ENCODE measurements at places on chromosomes 16 and 17.

DNA sequence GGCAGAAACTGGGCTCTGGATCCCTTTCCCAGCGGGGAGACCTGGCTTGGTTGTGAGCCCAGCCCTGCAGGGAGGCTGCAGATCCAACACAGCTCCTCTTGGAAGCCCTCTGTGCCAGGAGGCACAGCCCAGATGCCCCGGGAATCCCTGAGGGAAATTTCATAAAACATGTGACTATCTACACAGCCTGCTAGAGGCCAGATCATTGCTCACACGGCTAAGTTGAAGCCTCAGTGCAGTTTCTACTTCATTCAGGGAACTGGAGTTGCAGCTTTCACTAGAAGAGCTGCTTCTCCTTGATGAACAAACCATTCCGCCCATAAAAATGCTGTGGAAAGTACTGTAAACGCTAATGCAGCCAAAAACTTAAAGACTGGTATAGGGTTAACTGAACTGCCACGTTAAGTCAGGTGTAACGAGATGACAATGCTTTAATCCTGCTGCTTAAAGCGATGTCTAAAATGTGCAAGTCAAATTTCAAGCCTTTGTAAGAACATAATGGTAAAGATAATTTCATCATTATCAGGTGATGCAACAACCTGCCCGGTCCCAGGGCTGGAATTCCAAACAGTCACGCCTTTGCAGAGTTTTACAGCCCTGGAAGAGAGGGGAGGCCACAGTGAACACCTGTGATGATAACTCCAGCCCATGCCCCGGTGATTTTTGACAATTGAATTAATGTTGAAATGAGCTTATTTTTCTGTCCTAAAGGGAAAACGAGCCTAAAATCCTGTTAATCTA, 172.5 kb downstream of the ZFHX3 start:
- no peak for DNase-seq

GRCh38 chr17:42459256-42459800, 650 bp downstream of the ATP6V0A1 start:
- DNase-seq = peak; percentile 78

DNA sequence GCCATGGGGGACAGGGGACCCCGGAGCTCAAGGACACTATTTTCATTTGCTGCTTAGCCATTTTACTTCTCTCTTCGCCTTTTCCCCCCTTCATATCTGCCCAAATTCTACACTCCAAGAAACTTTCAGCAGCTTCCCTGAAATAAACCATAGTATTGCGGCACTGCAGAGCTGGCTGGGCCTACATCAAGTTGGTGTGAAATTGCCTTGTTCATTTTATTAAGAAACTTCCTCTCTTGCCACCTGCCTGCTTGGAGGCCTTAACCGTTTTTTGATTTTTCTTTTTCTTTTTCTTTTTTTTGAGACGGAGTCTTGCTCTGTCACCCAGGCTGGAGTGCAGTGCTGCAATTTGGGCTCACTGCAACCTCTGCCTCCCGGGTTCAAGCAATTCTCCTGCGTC, 7.4 kb upstream of the CPNE2 start:
- no peak for DNase-seq

DNA sequence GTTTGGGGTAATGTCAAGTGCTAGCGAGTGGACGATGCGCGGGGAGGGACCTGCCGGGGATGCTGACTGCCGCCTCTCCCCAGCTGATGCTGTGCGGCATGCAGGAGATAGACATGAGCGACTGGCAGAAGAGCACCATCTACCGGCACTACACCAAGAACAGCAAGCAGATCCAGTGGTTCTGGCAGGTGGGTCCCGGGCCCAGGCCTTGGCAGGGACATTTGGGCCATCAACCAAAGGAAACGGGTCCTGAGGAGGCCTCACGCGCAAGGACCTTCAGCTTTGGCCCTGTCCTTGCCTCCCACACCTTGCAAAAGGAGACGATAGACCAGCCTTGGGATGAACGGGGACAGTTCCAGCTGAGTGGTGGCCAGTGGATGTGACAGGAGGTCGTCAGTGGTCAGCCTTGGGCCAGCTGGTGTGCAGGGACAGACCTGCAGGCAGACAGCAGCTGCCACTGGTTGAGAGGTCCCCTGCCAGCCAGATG, 13.6 kb upstream of the CLEC18A start:
- peak; percentile 41 for DNase-seq

- no peak for DNase-seq
Observed at GRCh38 chr16:69845181-69845580, 83.0 kb downstream of the WWP2 start.

- DNase-seq = no peak
Observed at GRCh38 chr17:57586742-57587141, 158.4 kb downstream of the CCDC182 start.

DNA sequence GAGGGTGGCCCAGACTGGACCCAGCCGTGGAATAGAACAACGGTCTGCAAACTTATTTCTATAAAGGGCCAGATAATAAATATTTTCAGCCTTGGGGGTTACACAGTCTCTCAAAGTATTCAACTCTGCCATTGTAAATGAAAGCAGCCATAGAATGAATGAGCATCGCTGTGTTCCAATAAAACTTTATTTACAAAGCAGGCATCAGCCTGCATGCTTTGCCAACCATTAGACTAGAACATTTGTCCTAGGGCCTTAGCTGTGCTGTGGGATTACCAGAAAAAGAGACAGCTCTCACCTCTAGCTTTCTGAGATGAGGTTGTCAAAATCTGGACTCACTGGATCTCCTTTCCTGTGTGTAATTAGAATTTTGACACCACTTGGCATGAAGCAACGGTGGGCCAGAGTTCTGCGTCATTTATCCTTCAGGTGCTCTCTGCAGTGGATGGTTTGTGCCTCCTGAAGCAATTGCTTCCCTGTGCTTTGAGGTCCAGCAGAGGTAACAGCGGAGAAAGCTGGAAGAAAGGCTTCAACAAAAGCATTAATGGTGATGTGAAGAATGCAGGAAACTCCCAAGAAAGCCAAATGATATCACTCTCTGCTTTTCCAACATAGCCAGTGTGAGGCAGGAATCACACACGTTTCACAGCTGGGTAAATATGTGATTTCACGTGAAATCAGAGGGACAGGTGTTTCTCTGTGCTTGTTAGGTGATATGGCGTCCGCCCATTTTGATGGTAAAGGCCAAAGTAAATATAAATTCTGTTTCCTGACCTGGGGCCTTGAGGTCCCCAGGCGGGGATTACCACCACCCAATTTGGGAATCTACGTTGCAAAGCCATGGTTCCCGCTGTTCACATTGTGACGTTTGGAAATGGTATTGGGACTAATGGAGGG, 148.4 kb downstream of the PITPNC1 start:
- DNase-seq = no peak

- DNase-seq = no peak
Observed at GRCh38 chr17:42027590-42027889, 7.7 kb downstream of the NKIRAS2 start.

DNA sequence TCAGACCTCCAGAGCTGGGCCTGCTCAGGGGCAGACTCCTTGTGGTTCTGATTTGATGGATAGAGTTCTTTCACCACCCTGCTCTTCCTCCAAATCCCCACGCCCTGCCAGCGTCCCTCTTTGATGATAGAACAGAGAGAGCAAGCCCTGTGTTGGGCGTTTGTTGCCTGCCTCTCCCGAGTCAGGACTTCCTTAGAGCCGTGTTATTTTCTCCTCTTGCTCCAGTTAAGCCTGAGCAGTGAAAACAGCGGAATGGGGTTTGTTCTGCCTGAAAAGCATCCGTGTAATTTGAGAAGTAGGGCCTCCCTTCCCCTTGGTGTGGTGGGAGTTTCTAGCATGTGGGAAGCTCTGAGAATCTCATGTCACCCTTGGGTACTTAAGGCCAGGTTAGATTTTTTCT, 22.1 kb downstream of the TMEM94 start:
- DNase-seq = no peak

DNA sequence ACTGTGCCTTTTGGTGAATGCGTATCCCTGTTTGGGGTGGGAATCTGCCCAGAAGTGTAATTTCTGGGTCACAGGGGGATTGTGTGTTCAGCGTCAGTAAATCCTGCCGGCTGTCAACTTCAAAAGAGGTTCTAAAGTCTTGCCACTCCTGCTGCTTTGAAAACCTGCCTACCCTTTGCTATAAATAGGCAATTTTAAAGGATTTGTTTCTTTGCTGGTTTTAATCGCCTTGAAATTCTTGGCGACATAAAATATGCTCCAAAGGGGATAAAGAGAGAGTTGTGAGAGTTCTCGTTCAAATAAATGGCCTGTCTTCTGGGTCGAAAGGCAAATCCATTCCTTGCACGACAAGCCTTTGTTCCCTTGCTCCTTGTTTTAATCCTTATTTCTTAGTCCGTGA, 143.4 kb downstream of the IRF8 start:
- DNase-seq = no peak

- DNase-seq = no peak
Observed at GRCh38 chr17:65230040-65230439, 92.9 kb downstream of the RGS9 start.

- no peak for DNase-seq
Observed at GRCh38 chr16:86217891-86218270, 292.4 kb upstream of the FOXF1 start.

DNA sequence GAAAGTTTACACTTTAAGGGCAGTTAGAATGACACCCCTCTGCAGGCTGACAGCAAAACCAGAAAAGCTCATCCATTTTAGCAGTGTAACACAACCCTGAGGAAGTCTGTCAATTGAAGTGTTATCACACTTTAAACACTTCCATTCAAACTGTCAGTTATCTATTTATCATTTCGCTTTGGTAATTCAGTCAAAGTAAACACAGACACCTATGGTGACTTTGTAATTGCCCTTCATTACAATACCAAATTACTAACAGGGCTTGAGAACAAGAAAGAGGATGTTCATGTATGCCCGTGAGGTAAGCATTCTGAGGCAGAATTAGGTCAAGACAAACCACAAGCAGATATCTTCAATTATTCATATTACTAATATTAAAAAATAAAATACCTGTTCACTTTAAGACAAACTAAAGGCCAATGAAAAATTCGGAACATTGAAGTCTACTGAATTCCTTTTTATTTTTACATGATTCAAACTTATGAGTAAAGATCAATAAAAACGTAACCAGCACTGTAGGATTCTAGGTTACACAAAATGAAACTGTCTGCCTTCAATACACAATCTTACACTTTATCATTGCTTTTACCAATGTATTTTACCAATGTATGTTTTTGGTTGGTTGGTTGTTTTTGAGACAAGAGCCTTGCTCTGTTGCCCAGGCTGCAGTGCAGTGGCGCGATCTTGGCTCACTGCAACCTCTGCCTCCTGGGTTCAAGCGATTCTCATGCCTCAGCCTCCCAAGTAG, 57.1 kb downstream of the BRIP1 start:
- no peak for DNase-seq

- DNase-seq = no peak
Observed at GRCh38 chr16:62272035-62272434, 235.8 kb upstream of the CDH8 start.

- no peak for DNase-seq
Observed at GRCh38 chr16:50472472-50472871, 75.7 kb upstream of the NKD1 start.

DNA sequence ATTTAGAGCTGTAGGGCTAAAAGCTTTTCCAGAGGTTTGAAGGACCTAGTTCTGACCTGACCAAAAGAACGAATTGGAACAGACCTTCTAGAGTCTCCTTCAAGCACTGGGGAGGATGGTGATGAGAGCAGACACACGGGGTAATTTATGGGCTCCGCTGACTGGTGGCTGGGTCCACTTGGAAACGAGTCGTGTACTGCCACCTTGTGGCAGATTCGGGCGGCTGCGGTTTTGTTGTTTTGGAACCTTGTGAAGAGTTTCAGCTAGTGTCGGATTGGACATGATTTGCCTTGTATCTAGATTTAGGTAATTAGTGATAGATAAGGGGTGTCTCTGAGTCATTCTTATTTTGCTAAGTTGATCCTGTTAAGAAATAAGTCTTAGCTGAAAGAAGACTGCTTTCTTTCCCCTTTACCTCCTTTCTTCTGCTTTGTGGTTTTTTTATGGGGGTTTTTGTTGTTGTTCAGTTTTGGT, 98.9 kb downstream of the AATF start:
- DNase-seq = peak; percentile 84

GRCh38 chr16:22634954-22635353, 124.3 kb downstream of the NPIPB5 start:
- no peak for DNase-seq

GRCh38 chr16:83354015-83354414, 453.8 kb upstream of the HSBP1 start:
- DNase-seq = no peak

DNA sequence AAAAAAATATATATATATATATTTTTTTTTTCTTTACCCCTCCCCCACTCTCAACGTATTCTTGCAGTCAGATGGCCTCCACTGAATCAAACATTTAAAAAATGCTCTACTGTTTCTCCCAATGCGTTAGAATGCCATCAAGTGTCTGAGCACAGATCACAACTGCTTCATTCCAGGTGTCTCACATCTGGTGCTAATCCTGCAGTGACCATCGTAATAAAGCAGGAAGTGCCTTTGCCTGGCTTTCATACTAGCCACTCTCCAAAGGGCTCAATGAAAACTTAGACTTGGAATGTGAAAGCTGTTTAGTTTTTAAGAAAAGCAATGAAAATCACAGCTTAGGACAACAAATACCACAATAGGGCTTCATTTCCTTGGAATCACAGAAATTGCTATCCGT, 37.2 kb downstream of the SKAP1 start:
- no peak for DNase-seq

DNA sequence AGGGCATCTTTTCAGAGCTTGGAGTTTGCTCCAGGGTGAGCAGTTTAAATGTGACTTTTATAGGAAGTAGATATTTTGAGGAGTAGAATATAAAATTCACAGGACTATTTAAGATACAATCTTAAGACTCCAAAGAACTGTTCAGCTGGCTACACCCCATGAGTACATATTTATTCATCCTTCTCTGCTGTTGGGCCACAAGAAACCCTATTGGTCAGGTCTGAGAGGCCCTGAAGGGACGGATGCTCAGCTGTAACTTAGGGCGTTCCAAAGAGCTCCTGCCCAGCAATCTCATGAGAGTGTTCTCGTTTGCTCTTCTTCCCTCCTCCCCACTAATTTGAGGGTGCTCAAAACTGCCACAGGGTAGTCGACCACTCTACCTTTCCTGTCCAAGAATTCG, 7.3 kb downstream of the ST6GALNAC2 start:
- no peak for DNase-seq

GRCh38 chr17:40341808-40342503, 22.6 kb downstream of the GJD3 start:
- peak; percentile 56 for DNase-seq

DNA sequence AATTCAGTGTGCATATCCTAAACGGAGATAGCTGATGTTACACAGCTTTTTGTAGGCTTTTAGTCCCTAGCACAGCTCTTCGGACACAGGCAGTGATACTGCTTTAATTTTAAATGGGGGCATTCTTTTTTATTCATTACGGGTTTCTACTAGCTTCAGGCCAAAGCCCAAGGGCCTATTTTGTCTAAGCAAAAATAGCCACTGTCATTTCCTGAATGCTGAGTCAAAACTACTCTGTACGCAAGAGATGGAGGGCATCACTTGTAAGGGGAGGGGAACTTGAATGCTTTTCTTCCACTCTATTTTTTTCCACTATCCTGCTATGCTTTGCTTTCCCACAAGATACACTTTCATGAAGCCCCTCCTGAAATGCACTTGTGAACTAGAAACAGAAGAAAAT, 360.7 kb downstream of the PMP22 start:
- DNase-seq = no peak
